ENCODE measurements at places on chromosomes 6 and 20.
A peak's percentile ranks its signal among the peaks of the same experiment; 100 is the strongest.

DNA sequence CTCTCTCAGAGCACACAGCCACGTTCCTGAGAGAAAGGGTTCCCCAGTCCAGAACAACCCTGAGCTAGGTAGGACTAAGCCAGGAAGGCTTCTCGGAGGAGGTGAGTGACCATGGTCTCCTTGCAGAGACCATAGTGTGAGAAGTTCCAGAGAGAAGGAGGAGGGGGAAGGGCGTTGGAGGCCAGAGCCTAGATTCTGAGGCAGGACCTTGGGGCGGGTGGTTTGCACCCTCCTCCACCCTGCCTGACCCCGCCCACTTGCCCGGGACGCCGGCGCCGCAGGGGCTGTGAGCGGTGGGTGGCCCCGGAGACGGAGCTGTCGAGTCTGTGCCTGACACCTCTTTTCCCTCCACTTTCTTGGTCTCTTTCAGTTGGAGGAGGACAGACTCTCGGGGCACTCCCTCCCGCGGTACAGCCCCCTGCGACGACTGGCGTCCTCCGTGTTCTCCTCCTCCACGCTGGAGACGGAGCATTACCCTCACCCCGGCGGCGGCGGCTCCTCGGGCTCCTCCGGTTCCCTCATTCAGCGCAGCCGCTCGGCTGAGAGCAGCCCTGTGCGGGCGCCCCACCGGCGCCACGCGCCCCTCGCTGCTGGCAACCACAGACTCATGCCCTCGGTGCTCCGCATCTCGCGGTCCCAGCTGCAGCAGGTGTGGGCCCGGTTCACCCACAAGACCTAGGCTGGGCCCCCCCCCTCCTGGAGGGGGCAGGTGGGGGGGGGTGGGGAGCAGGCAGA is 26.2 kb downstream of the TTBK1 start:
- DNase-seq = no peak

- no peak for DNase-seq
Measured at GRCh38 chr6:109457562-109457996, 2.0 kb upstream of the MICAL1 start.

DNA sequence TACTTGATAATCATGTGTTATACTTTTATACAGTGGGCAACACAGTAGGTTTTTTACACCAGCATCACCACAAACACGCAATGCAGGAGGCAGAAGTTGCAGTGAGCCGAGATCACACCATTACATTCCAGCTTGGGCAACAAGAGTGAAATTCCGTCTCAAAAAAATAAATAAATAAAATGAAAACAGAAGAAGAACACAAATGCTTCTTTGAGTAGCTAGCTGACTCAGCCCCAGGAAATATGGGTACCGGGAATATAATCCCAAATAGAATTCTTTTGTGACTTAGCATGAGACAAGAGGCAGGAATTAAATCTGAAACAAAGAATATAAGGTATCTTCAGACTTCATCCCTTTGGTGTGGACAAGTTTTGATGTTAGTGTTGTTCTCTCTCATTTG is 164.2 kb upstream of the ATXN1 start:
- DNase-seq = no peak

DNA sequence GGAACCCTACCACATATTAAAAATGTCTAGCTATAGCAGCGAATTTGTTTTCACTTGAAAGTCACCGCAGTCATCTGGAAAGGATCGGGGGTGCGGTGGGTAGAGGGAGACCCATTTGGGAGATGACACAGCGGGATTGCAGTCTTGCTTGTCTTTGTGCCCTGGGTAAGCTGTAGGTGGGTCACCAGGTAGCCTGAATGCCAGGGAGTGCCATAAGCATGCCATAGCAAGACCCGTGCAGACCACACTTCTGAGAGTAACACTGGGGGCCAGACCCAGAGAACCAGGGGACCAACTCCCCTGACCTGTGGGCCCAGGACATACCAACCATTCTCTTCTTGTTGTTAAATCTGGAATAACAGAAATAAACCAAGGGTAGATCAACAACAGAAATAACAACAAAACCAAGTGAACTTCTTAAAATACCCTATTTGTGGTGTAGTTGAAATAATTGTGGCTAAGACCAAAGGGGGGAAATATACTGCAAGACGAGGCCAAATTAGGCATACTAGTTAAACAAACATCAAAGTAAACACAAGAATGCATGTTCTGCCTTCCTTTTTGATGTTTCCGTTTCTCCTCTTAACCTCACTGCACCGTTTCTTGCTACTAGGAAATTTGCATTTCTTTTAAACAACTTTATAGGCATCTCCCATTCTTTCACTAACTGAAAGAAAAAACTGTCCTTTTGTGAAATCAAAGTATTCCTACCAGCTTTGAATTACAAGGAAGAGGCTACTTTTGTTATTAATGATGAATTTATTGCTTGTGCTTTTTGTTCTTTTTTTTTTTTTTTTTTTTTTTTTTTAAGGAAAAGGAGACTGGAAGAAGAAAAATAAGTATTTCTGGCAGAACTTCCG is 128.2 kb downstream of the SASH1 start:
- DNase-seq = no peak

GRCh38 chr6:150169609-150170008 is 26.8 kb downstream of the PPP1R14C start:
- peak; percentile 46 for DNase-seq
